Stimulated activated CD8-positive, alpha-beta memory T cell treated with anti-CD3 and anti-CD28 coated beads, Interleukin-4, amount 100 ng/mL, for 24 hours (primary cell): ENCODE measurements at places on chromosomes 13 and 19.

GRCh38 chr13:51679616-51680015 is 95.4 kb downstream of the WDFY2 start:
- no peak for DNase-seq

- DNase-seq, result no peak
Measured at GRCh38 chr19:55321466-55322137, 3.5 kb downstream of the TMEM150B start.

DNA sequence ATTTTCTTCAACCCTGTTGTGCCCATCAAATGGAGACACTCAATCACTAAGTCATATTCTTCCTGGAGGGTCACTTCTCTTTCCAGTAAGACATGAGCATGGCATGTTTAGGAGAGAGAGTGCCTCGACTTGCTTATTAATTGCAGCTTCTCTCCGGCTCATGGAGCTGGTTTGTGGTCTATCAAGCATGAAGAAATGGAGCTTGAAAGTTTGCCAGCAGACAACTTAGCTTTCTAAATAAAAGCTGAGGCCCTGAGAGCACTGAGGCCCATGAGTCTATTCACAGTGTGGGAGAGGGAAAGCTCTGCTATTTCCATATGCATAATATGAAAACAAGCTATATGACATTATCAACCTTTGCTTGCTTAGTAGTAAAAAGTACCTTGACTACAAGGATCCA is 378.5 kb downstream of the FGF9 start:
- no peak for DNase-seq

- no peak for DNase-seq
Measured at GRCh38 chr19:10823690-10824089, 12.3 kb downstream of the TMED1 start.

DNA sequence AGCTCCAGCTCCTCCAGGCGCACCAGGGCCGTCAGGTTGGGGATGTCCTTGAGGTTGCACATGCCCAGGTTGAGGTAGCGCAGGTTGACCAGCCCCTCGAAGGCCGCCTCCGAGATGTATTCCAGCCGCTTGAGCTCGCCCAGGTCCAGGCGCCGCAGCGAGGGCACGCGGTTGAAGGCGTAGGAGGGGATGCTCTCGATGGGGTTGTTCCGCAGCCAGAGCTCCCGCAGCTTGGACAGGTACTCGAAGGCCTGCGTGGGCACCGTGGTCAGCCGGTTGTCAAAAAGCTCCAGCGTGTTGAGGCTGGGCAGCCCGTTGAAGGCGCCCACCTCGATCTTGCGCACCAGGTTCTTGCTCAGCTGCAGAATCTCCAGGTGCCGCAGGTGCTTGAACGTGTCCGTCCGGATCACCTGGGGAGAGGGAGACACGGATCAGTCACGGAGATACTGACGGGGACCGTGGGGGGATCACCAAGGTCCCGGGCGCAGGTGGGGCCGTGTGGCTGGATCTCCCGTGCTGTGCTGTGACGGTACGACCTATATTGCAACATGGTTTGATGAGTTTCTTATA is 5.4 kb upstream of the ASPDH start:
- no peak for DNase-seq

DNA sequence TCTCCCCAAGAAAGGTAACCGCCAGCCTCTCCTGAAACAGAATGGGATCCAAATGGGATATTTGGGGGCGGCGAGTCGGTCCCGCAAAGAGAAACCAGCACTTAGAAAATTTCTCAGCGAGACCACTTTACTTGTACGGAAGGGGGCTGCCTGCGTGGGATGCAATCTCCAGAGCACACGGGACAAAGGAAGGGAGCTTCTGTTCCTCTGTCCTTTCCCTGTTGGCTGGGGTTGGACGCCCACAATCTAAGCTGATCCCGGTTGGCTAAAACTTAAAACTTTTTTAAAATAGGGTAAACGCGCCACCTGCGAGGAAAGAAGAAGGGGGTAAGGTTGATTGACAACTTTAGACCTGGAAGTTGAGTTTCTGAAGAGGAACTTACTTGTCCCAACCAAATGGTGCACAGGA is 826 bp upstream of the BSG start:
- DNase-seq, result no peak

DNA sequence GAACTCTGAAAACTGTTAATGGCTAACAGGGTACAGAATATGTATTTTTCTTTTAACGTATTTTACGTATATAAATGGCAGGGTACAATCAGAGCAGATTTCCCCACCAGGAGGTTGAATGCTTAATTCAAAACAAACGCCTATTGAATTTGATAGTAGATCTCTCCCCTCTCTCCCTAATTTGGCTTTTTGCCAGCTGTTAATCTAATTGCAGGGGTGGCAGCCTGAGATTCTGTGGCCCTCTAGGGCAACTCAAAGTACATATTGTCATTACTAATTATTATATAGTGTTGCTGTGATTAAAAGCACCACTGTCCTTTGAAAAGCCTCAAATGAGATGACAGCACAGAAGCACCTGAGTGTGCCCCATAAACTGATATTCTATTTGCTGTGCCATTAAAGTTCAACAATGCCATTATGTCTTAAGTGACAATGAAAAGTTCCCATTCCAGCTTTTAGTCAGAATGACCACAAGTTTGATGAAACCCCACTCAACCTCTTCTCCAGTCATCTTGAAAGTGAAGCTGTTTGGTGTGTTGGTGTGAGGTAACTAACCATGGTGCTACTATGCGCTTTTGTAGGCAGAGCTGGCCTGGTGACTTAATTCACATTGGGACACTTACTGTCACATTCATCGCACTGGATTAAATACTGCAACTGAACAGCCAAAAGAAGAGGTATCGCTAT is 351.4 kb downstream of the KCNRG start:
- DNase-seq, result peak; percentile 4

GRCh38 chr19:2973229-2973628 is 4.1 kb upstream of the TLE6 start:
- DNase-seq, result no peak

DNA sequence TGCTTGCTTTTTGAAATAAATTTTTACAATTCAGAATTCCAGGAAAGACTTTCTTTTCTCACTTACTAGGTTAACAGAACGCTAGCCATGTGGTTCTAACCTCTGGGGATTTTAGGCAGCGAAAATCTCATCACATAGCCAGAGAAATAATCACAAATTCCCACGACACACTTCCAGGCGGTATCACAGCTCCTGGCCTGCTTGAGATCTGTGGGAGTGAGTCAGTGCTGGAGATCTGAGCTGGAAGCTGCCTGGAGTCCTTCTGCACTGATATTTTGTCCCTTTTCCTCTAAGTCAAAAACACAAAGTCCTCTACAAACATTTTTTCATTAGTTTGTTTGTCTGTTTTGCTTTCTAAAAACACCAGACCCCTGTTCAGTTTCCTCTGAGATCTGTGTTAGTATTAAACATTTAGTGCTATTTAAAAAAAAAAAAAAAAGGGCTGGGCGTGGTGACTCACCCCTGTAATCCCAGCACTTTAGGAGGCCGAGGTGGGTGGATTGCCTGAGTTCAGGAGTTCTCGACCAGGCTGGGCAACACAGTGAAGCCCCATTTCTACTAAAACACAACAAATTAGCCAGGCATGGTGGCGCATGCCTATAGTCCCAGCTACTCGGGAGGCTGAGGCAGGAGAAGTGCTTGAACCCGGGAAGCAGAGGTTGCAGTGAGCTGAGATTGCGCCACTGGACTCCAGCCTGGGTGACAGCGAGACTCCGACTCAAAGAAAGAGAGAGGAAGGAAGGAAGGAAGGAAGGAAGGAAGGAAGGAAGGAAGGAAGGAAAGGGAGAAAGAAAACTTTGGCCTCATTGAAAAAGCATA is 12.2 kb upstream of the UBE2L5 start:
- DNase-seq, result no peak

DNA sequence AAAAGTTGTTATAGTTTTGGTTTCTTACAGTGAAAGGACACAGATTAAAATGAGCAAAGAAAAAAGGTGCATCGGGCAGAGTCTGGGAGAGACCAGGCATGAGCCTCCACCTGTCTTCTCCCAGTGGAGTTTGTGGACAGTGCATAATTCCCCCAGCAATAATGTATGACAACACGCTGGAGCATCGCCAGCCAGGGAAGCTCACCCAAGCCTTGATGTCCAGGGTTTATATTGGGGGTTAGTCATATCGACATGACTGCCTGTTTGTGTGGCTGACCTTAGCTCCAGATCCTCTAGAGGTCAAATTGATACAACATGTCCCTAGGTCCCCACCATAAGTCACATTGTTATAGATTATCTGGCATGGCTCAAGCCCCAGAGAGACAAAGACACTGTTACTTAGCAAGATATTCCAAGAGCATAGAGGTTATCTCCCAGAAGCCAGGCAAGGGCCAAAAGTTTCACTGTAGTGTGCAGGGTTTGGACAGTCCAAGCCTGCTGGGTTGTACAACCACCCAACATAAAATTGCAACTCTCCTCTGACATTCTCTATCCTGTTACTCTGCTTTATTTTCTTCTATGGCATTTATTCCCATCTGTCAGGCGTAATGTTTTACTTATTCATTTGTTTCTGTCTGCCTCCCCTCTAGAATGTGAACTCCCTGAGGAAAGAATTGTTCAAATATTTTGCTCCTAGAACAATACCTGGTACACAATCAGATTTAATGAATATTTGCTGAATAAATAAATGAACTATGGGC is 5.6 kb upstream of the KLK13 start:
- no peak for DNase-seq

GRCh38 chr13:75800545-75800944 is 164.4 kb downstream of the LMO7 start:
- DNase-seq, result no peak

DNA sequence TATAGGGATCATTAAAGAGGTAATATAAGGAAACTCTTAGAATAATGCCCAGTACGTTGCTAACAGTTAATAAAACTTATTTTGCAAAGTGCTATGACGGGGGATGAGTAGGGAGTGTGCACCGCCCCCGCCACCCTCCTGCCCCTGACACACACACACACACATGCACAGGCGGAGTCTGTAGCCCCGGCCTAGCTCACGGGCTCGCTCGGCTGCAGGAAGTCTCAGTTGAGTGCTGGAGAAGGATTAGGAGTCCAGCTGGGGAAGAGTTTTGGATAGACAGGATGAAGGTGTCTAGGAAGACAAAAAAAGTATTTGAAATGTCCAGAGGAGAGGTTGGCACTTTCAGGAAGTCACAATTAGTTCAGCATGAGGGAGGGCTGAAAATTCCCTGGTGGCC is 21.5 kb downstream of the GSX1 start:
- no peak for DNase-seq

- no peak for DNase-seq
Measured at GRCh38 chr19:21432590-21432989, 35.7 kb downstream of the ZNF493 start.

GRCh38 chr19:46856062-46857022 is 4.5 kb upstream of the ARHGAP35 start:
- DNase-seq, result peak; percentile 85

DNA sequence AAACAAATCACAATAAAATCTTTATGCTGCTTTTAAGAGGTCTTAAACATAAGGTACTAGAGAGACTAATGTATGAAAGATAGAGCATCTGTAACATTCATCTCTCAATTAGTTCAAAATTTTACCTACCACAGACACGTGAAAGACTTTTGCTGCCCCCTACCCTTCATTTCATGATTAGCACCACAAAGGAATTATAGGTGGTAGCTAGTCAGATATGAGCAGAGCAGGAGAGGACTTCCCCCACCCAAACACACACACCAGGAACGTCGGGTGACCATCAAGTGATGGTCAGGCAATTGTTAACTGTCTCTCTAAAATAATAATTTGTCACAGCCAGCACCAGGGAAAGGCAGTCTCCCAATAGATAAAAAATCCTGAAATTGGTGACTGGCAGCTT is 1531.7 kb upstream of the SPRY2 start:
- DNase-seq, result no peak

GRCh38 chr13:28089065-28089464 is 11.3 kb downstream of the FLT3 start:
- no peak for DNase-seq

- DNase-seq, result no peak
Measured at GRCh38 chr13:58698531-58698930, 1067.0 kb downstream of the PCDH17 start.

DNA sequence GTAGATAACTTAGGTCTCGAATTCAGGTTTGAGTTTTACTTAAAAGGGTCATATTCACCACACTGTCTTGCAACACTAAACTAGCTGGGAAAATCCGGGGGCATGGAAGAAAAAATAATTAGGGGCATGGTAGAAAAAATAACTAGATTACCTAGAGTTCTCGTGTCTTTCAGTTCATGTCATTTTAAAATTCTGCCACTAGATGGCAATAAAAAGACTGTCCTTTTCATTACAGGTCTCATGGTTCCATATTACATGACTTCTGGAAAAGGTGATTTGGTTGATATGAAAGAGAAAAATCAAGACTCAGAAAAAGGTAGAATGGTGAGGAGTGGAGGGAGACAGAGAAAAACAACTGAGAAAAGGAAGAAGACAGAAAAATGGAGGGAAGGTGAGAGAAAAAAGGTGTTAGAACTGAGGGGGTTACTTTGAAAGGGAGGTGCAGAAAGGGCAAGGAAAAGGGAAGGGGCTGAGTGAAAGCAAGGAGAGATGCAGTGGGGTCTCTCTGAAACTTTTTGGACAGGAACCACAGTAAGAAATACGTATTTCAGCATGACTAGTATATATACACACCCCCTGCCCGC is 299.0 kb downstream of the KLF12 start:
- no peak for DNase-seq

DNA sequence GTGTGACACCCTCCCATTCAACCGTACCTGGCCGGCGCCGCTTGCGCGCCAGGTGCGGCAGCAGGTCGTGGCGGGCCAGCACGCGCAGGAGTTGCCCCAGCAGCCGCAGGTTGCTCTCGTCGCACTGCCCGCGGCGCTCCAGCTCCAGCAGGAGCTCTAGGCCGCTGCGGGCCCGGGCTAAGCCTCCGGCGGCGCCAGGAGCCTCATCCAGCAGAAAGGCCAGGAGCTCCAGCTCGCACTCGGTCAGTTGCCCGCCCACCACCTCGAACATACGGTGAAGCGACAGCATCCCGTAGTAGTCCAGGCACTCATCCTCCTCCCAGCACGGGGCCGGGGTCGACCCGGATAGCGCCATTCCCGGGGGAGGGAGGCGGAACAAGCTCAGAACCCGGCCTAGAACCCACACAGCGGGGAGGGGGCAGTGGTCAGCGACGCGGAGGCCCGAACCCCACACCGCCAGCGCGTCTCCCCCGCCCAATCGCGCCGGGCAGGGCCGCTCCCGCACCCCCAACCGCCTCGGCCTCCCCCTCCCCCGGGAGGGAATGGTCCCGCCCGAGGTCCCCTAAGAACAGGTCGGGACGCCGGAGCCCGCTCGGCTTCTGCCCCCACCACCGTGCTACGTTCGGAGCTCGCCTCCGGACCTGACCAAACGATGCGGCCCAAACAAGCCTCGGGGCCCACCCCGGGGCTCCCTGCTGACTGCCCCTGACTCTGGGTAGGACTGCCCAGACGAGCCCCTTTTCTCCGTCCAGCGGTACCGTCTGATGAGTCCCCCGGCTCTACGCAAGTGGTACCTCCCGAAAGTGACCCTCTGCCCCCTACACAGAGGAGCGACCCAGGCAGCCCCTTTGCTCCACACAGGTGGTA is 591 bp downstream of the DEDD2 start:
- DNase-seq, result no peak
